Daoy (cell line): ENCODE measurements at places on chromosomes 6 and 20. TPM values are rescaled to one million over a fixed set of nuclear protein-coding genes. Genes with fewer than 3 reads are reported as not detected.

The ANKEF1 gene
- 5.2 and 6.6 TPM in 2 replicates for total RNA-seq

- peak; percentile 85 for DNase-seq
These were observed 31.4 kb downstream of the LINC00237 start for GRCh38 chr20:21074605-21075336.

The EPPIN gene
- total RNA-seq, result not detected in 2 replicates

The RNF182 gene
- total RNA-seq, result 4.7 and 8.7 TPM in 2 replicates

DNA sequence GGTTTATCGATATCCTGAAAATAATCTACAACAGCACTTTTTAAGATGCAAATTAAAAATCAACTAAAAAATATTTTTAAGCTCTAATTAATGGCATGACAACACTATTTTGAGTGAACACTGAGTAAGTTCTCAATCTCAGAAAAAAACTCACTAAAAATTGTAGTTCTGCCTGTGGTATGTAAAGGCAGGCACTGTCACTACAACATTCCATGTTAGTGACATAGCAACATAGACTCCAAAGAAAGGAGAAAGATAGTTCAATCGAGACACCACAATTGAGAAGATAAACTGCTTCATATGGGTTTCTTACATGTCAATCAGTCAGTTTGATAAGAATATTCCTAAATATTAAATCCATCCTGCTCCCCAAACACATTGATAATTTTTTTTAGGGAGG is 38.0 kb downstream of the COL12A1 start:
- DNase-seq, result no peak

The CLIC5 gene
- total RNA-seq, result 0.11 TPM in 1 of 2 replicates, not detected in the other

The WFDC5 gene
- not detected in 2 replicates for total RNA-seq

The CRISP2 gene
- 0.23 and 1.1 TPM in 2 replicates for total RNA-seq

GRCh38 chr20:11222243-11222642 is 548.4 kb upstream of the JAG1 start:
- DNase-seq, result no peak

- no peak for DNase-seq
These were observed 177.0 kb downstream of the FOXC1 start for GRCh38 chr6:1786455-1787453.

- DNase-seq, result peak; percentile 71
These were observed 48.6 kb downstream of the SLC2A10 start for GRCh38 chr20:46757754-46758678.

GRCh38 chr20:8547035-8547650 is 415.1 kb downstream of the PLCB1 start:
- DNase-seq, result no peak

GRCh38 chr6:30091577-30092381 is 16.2 kb upstream of the RNF39 start:
- peak; percentile 87 for DNase-seq

The RNF217 gene
- total RNA-seq, result 13.6 and 39.7 TPM in 2 replicates

The ARMH2 gene
- not detected in 2 replicates for total RNA-seq

The TMEM170B gene
- total RNA-seq, result 5.2 and 5.8 TPM in 2 replicates

GRCh38 chr20:61965606-61966491 is 99.8 kb downstream of the TAF4 start:
- DNase-seq, result no peak

DNA sequence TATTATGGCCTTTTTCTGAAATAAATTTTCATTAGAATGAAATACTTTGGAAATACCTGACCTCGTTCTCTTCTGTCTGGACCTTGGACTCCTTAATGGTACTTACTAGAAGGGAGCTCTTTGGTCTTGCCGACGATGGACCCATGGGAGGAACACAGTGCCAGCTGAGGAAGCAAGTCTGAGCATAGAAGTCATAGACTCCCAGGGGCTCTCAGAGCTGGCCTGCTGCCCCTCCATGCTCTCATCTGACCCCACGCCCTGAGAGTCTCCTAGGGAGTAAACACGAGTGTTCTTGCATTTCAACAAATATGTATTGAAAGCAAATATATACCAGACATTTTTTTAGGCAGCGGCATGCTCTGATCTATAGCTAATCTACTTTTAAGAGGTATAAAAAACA is 87.8 kb downstream of the PLEKHG1 start:
- no peak for DNase-seq

GRCh38 chr6:21712213-21712612 is 118.7 kb downstream of the SOX4 start:
- no peak for DNase-seq

GRCh38 chr6:112774319-112774718 is 427.2 kb downstream of the RFPL4B start:
- DNase-seq, result no peak

The SDC4 gene
- total RNA-seq, result 136 and 143 TPM in 2 replicates

- peak; percentile 65 for DNase-seq
These were observed 17.5 kb downstream of the PPARD start for GRCh38 chr6:35359744-35360348.

- no peak for DNase-seq
These were observed 33.4 kb downstream of the STK35 start for GRCh38 chr20:2135013-2135412.

The RIN2 gene
- 10.6 and 18.4 TPM in 2 replicates for total RNA-seq

The BPIFB1 gene
- not detected in 2 replicates for total RNA-seq

DNA sequence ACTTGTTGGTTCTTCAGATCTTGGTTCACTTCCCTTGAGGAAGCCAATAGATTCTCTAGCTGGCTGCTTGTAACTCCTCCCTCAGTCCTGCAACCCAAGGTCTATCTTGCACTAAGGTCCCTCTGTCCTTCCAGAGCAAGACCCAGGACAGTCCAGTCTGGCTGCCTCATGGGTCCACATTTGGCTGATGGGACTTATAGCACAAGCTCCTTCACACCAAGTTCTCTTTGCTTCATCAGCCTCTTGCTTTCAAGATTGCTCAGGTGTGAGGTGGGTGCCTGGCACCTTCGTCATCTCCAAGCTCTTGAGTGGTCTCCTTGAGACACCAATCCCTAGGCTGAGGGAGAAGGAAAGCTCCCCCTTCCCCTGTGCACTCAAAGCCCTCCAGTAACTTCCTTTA is 28.3 kb downstream of the NSFL1C start:
- DNase-seq, result no peak

- no peak for DNase-seq
These were observed 853.3 kb upstream of the MAN1A1 start for GRCh38 chr6:120202878-120203277.

DNA sequence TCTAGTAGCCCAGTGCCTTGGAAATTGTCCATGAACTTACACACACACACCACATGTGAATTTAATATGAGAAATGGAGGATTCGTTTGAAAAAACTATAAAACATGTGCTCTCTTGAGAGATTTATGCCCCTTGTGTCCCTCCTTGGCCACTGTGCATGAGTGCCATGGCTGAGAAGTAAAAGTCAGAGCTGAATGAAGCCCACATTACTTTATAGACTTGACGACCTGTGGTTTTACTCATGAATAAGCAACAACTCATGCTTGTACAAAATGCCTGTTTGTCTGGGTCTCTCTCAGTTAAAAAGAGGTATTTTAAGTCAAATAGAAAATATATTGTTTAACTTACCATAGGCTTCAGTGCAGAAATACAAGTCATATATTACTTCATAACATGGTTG is 102.7 kb downstream of the KCNQ5 start:
- DNase-seq, result no peak

- no peak for DNase-seq
These were observed 32.7 kb downstream of the SAYSD1 start for GRCh38 chr6:39082310-39082709.

DNA sequence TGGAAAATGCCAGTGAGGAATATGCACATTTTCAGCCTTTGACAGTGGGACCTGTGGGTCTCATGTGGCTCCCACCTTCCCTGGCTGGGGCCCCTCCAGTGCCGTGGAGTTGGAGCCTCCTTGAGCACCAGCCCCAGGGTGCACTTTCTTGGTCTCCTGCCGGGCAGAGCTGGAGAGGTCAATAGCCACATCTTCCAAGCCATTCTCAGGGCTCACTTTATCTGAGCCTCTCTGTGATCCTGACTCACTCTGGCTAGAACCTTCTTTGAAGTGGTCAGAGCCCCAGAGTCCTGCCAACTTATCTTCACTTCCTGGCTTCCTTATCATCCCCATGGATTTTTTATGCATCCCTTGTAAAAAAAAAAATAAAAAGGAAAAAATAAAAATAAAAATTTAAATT is 5.7 kb downstream of the VSX1 start:
- DNase-seq, result peak; percentile 38

GRCh38 chr20:10264166-10264558 is 45.5 kb downstream of the SNAP25 start:
- DNase-seq, result no peak

GRCh38 chr6:50030777-50031562 is 9.2 kb upstream of the DEFB110 start:
- peak; percentile 49 for DNase-seq
